CD14-positive monocyte (primary cell): ENCODE measurements at places on chromosomes 7 and 10.

- DNase-seq = no peak
These were observed 323.4 kb downstream of the PARD3 start for GRCh38 chr10:34491678-34492077.

GRCh38 chr10:34813626-34814222 lies 1.4 kb downstream of the PARD3 start:
- no peak for DNase-seq

- DNase-seq = no peak
These were observed 165.2 kb upstream of the PPP2R2D start for GRCh38 chr10:131735577-131735976.

- DNase-seq = peak; percentile 48
These were observed 89.3 kb downstream of the SEMA3C start for GRCh38 chr7:80829527-80829926.

GRCh38 chr7:50743893-50744292 lies 38.8 kb downstream of the GRB10 start:
- no peak for DNase-seq

GRCh38 chr7:100465702-100466311 lies 1.7 kb upstream of the SPACDR start:
- DNase-seq = peak; percentile 61

DNA sequence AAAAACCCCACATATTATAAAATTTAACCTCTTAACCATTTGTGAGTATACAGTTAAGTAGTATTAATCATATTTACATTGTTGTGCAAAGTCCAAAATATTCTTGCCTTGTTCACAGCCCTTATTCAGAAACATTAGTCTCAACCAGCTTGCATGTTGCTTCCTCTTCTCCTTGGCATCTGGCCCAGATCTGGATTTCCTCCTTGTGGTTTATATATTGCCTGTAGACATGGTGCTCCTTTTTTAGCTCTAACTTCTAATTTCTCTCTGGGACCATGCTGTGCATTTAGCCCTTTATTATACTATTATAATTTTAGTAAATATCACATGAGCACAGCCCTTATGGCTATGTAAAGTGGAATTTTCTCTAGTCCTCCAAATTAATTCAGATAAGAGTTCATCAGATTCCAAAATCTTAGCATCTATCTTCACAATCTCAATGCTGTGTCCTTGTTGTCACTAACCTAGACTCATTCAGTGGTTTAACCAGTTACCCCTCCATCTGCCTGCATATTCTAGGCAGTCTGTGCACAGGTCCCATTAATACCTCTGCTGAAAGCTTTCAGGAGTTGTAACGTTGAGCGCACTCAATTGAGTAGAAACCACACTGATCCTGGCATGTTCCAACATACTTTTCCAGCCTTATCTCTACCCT lies 7.9 kb downstream of the CPED1 start:
- peak; percentile 90 for DNase-seq

DNA sequence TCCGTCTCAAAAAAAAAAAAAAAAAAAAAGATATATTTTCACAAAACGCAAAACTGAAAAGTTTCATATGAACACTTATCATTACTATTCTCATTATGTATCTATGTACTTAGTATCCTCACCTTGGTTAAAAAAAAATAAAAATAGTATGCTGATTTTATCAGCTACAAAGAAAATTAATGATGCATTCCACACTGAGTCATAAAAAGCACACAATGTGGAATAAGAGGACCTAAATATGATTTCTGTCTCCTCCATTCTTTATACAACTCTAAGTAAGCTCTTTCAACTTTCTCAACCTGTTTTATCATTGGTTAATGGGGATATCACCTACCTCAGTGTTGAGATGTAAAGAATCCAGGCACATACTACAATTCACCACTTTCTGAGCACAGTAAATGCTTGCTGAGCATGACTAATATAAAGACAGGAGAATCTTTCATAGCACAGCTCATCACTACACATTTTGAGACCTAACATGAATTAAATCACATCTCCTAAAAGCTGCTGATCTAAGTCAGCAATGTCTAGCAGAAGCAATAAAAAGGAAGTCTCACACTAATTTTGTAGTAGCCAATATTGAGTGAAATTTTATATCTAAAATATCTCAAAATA lies 2.7 kb downstream of the SNX13 start:
- DNase-seq = no peak

- no peak for DNase-seq
These were observed 233.8 kb downstream of the C7orf25 start for GRCh38 chr7:42677751-42678699.

DNA sequence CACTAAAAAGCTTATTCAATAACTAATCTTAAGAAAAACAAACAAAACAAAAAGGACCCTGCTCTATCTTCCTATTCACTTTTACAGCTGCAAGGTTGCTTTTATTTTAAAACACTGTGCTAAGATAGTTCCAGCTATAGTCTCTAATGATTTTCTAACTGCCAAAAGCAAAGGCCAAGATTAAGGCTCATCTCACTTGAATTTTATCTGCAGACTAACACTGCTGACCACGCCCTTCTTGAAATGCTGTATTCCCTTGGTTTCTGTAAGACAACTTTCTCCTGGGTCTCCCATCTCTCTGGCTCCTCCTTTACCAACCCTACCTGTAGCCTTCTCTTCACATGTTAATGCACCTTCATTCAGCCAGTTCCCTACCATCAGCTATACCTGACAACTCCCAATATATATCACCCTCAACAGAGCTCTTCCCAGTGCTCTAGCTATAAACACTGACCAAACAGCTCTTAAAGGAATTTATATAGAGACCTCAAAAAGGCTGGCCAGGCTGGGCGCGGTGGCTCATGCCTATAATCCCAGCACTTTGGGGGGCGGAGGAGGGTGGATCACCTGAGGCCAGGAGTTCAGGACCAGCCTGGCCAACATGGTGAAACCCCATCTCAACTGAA lies 11.7 kb downstream of the SRPK2 start:
- DNase-seq = no peak
